ENCODE measurements at places on chromosomes 16 and 17. TPM values are rescaled to one million over a fixed set of nuclear protein-coding genes. Genes with fewer than 3 reads are reported as not detected.

Gene BORCS6
- total RNA-seq = 8.4 TPM

Gene THRA
- 61.3 TPM for total RNA-seq

Gene MSLN
- total RNA-seq = not detected

Gene ARHGDIG
- total RNA-seq = 8.1 TPM

Gene SPAG5
- total RNA-seq = 0.55 TPM

Gene SULT1A1
- 18.8 TPM for total RNA-seq

Gene CD300LB
- total RNA-seq = 0.20 TPM

Gene DNAH9
- not detected for total RNA-seq

Gene KRTAP4-11
- total RNA-seq = not detected

Gene SSTR5
- total RNA-seq = 10.6 TPM

Gene TBC1D3B
- total RNA-seq = 2.9 TPM

Gene TXNDC11
- total RNA-seq = 29.3 TPM

Gene EVPLL
- total RNA-seq = not detected

Gene FAM222B
- 13.2 TPM for total RNA-seq

Gene CD300E
- total RNA-seq = 0.34 TPM
